ENCODE measurements at places on chromosomes 5 and 9.

DNA sequence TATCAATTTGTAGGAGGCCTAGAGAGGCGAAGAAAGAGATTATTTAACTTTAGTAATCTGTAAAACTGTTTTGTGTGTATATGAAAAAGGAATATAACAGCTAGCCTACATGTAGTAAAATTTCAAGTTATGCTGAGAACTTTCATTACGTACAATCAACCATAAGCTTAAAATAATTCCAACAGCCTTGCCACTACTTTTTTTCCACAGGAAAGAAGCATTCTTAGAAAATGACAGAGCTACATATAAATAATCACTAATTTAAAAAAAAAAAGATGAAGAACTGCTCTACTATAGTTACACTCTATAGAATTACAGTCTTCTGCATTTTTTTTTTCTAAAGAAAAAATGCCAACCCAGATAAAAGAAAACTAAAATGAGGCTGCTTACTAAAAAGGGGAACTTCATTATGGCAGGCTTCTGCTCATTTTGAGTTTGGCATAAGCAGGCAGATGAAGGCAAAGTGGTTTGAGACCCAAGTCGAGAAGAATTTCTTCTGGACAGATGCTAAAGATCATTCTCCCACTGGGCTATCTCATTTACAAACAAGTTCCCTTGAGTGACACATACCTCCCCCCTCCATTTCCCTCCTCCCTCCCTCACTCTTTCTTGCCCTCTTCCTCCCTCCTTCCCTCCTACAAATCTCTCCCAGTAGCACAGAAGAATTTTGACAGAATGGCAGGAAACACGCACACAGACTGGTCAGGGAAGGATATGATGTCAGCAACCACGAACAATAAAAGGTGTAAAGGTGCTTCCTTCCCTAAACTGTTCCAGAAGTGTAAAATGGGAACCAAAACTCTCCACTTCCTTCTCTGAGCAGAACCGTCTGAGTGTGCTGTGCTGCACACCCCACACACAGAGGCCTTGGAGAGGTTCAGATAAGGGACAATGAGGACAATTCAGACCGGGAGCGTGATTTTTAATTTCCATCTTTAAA is 56.1 kb downstream of the MEF2C start:
- H3K4me3 ChIP-seq: no peak overlapping the region
- peaks cover 3% of the 10 kb centered on the region for H3K4me1 ChIP-seq
- no peak for DNase-seq
- no peaks in the 10 kb centered on the region for H3K36me3 ChIP-seq
- H3K27me3 ChIP-seq: no peaks in the 10 kb centered on the region
- H3K27ac ChIP-seq: peak overlapping the region; percentile 0

GRCh38 chr5:44275908-44276307 is 113.3 kb downstream of the FGF10 start:
- no peaks in the 10 kb centered on the region for H3K4me1 ChIP-seq
- no peak overlapping the region for H3K4me3 ChIP-seq
- H3K36me3 ChIP-seq: no peaks in the 10 kb centered on the region
- no peak overlapping the region for H3K27ac ChIP-seq
- H3K27me3 ChIP-seq: no peaks in the 10 kb centered on the region
- no peak for DNase-seq

DNA sequence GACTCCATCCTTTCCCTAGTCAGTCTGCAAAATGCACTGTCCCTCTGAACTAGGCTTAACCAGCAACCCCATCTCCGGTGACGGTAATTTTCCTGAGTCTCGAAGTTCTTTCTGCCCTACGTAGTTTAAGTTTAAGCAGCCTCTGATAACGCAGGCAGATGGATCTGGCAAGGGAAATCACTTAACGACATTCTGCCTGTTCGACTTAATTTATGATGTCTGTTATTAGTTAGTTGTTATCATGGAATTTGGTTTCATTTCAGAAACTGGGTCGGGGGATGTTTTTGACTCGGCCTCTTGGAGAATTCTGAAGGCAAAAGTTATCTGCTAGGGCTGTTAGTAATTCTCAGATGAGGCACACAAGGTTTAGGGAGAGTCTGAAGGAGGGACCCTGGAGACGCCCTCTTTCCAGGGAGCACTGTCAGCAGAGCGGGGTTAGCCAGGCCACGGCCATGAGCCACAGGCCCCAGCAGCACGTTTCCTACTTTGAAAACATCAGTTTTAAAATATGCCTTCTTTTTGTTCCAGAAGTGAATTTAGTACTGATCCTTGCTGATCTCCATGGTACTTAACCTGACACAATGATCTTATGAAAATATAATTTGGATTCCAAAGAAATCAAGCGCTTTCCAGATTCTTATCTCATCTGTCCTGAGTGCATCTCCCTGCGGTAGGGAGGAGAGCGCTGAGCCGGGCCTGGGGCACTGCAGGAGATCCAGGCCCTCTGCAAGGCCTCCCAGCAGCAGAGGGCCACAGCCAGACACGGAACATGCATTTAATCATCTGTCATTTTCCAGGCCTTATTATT is 171.0 kb upstream of the OTULINL start:
- H3K27me3 ChIP-seq: no peaks in the 10 kb centered on the region
- no peak overlapping the region for H3K4me3 ChIP-seq
- peaks cover 17% of the 10 kb centered on the region for H3K4me1 ChIP-seq
- no peak overlapping the region for H3K27ac ChIP-seq

- no peak overlapping the region for H3K4me3 ChIP-seq
- H3K4me1 ChIP-seq: no peaks in the 10 kb centered on the region
- no peaks in the 10 kb centered on the region for H3K36me3 ChIP-seq
Observed at GRCh38 chr5:45521067-45521466, 175.1 kb downstream of the HCN1 start.

- no peak overlapping the region for H3K27ac ChIP-seq
- H3K27me3 ChIP-seq: no peaks in the 10 kb centered on the region
- H3K36me3 ChIP-seq: no peaks in the 10 kb centered on the region
- DNase-seq: no peak
- H3K4me1 ChIP-seq: no peaks in the 10 kb centered on the region
Observed at GRCh38 chr9:10674586-10674985, 61.8 kb upstream of the PTPRD start.

DNA sequence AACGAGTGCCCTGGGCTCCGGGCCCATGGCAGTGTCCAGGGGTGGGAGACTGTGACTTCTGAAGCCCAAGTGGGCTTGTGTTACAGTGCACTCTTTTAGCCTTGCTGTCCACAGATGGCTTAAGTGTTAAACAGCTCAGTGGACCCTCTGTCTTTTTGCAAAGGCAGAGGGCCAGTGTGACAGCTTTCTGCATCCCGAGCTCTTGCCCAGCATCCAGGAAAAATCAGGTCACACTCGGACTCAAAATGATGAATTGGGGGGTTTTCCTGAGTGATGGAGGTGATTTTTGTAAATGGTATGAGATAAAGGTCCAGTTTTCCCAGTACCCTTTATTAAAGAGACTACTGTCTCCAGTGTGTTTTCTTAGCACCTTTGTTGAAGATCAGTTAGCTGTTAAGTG is 321.3 kb upstream of the GRAMD2B start:
- H3K4me3 ChIP-seq: no peak overlapping the region
- no peaks in the 10 kb centered on the region for H3K36me3 ChIP-seq
- H3K27ac ChIP-seq: no peak overlapping the region
- H3K27me3 ChIP-seq: no peaks in the 10 kb centered on the region
- no peaks in the 10 kb centered on the region for H3K4me1 ChIP-seq

DNA sequence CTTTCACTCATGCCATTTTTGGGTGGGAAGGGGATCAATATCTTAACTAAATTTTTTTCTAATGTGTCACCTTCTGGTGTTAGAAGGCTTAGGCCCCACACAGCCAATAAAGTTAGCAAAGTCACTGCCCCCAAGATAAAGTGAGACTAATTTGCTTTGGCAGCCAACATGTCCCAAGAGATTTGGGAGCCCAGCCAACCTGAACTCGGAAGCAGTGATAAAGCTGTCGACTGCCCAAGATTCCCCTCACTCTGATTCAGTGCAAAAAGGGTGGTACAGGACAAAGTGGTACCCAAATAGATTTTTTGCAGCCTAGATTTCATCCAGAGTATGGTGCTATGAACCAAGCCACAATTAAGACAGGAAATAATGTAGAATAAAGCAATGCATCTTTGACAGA is 572.5 kb upstream of the ARRDC3 start:
- no peak for DNase-seq
- no peaks in the 10 kb centered on the region for H3K36me3 ChIP-seq
- H3K27me3 ChIP-seq: no peaks in the 10 kb centered on the region
- H3K4me3 ChIP-seq: no peak overlapping the region

DNA sequence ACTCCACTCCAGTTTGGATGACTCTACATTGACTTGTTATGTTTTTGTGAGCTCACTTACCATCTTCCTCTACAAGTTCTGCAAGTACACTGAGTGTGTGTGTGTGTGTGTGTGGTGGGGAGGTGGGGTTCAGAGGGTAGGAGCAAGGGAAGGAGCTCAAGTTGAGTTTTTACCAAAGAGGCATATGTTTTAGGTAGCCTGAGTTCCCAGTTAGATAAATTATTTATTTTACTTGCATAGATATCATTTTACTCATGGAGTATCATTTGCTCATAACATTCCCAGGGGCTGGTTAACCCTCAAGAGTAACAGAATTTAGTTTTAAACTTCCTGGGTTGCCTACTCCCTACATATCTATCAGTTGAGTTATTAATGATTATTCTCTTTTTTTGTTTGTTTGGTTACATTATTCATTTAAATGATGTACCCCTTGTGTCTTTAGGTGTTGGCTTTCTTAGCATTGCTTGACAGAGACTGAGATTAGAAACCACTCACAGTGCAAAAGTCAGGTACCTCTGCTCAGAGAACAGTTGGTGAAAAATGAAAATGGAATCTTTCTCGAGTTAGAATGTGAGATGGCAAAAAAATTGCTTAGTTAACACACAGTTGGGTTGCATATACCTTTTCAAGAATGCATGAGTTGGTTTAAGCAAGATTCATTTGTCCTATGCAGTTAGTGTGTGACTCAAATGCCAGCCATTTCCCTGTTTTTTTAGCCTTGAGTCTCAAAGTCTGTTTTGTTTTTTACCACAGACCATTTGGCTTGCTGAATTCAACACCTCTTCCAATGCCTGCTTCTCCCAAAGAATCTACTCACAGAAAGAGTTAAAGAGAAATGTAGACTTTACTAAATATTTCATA is 29.2 kb downstream of the TNFSF8 start:
- H3K4me3 ChIP-seq: no peak overlapping the region
- peaks cover 37% of the 10 kb centered on the region for H3K36me3 ChIP-seq
- no peak overlapping the region for H3K27ac ChIP-seq
- peaks cover 32% of the 10 kb centered on the region for H3K4me1 ChIP-seq
- no peaks in the 10 kb centered on the region for H3K27me3 ChIP-seq

DNA sequence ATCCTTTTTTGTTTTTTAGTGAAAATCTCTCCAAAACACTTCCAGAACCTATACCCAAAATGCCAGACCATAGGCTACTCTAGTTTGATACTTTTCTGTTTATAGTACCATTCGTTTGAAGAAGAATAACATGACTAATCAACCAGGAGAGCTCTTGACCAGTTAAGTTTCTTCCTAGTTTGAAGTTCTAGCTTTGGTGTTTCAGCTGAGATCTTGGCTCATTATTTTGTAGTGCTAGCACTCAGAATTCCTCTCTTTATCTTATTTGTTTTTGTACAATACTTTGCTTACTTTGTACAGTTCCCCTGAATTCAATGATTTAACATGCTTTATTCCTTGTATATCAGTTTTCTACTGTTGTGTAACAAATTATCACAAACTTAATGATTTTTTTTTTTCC is 911.6 kb downstream of the EFNA5 start:
- no peak overlapping the region for H3K27ac ChIP-seq
- DNase-seq: no peak
- no peaks in the 10 kb centered on the region for H3K27me3 ChIP-seq
- no peak overlapping the region for H3K4me3 ChIP-seq
- no peaks in the 10 kb centered on the region for H3K4me1 ChIP-seq

- H3K27me3 ChIP-seq: no peaks in the 10 kb centered on the region
- no peak for DNase-seq
- H3K4me1 ChIP-seq: no peaks in the 10 kb centered on the region
- no peaks in the 10 kb centered on the region for H3K36me3 ChIP-seq
- no peak overlapping the region for H3K4me3 ChIP-seq
Observed at GRCh38 chr9:94847486-94847885, 121.0 kb downstream of the AOPEP start.

GRCh38 chr5:108747774-108748400 is at the start of gene FER:
FER (plus strand) TSS chr5:108747897; CDS start chr5:108798183, 50,286 bp downstream.
- DNase-seq: no peak
- H3K4me3 ChIP-seq: peak within 1 kb of the TSS; percentile 85
- no peaks in the 10 kb centered on the region for H3K4me1 ChIP-seq
- H3K27ac ChIP-seq: peak within 1 kb of the TSS; percentile 75
- no peaks in the 10 kb centered on the region for H3K36me3 ChIP-seq

- no peak overlapping the region for H3K4me3 ChIP-seq
- H3K4me1 ChIP-seq: no peaks in the 10 kb centered on the region
- no peaks in the 10 kb centered on the region for H3K36me3 ChIP-seq
Observed at GRCh38 chr9:99634186-99634585, 187.5 kb upstream of the NR4A3 start.

DNA sequence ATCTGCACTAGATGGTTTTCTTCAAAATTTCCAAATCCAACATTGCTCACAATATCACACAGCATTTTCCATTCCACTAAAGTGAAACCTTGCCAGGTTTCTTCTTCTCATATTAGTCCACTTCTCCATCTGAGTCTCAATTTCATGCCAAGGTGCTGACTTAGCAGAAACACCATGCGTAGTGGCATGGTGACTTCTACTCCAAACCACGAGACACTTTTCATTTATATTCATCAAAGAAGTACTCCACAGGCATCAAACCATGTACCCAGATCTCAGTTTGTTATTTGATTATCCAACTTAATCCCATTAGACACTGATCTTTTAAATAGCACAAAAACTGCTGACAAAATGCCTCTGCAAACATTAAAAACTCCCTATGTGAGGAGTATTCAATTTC is 233.4 kb upstream of the ITGA1 start:
- DNase-seq: no peak
- H3K4me3 ChIP-seq: no peak overlapping the region
- no peaks in the 10 kb centered on the region for H3K36me3 ChIP-seq

GRCh38 chr5:71732011-71732410 is 12.9 kb downstream of the CARTPT start:
- H3K36me3 ChIP-seq: no peaks in the 10 kb centered on the region
- DNase-seq: no peak
- no peaks in the 10 kb centered on the region for H3K4me1 ChIP-seq
- no peaks in the 10 kb centered on the region for H3K27me3 ChIP-seq
- no peak overlapping the region for H3K4me3 ChIP-seq

DNA sequence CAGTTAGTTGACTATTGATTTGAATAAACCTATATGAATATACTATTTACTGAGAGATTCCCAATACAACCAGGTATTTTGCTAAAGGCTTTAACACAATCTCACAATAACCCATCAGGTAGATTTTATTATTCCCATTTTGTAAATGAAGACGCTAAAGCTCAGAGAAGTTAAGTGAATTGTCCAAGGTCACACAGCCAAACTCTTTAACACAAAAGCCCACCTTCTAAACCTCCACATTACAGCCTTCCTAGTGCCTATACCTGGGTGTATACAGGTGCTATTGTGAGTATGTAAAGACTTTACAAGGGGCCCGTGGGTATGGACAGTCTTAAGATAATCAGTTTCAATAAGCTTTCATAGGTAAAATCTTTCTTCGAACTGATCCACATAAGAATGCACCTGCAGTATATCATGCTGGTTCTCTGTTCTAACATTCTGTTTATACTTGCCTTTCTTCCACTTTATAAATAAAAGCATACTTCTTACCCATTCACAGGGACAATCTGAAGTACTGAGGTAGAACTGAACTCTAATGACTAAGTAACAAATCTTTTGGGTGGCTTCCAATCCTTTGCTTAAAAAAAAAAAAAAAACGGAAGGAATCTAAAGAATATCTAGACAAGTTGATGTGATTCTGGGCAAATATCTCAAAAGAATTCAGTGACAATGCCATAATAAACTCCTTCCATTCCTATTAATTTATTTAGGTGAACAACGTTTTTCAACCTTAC is 59.1 kb downstream of the PJA2 start:
- DNase-seq: no peak
- H3K36me3 ChIP-seq: peaks cover 13% of the 10 kb centered on the region
- H3K4me1 ChIP-seq: no peaks in the 10 kb centered on the region
- no peak overlapping the region for H3K4me3 ChIP-seq
- H3K27ac ChIP-seq: no peak overlapping the region

All from thymus (tissue), 14 donors.